Upper lobe of right lung (tissue), 1 donor: ENCODE measurements at places on chromosomes 1 and 21.

GRCh38 chr1:201098992-201099677, 13.1 kb downstream of the CACNA1S start:
- no peak for DNase-seq

- DNase-seq: no peak
Observed at GRCh38 chr1:222926566-222926965, 111.7 kb downstream of the DISP1 start.

GRCh38 chr1:97553971-97554370, 366.9 kb downstream of the DPYD start:
- DNase-seq: no peak

DNA sequence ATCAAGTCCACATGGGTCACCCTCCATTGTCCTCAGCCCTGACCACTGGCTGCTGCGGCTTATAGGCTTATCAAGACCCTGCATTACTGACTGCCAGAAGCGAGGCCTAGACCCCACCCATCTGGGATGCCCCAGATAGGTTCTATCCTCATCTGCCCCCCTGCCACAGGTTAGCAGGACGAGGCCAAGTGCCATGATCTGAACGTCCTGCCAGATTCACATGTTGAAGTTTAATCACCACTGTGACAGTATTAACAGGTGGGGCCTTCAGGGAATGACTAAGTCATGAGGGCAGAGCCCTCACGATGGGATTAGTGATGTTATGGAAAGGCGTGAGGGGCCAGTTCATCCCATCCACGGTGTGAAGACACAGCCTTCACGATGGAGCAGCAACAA, 6.2 kb upstream of the CPLANE2 start:
- DNase-seq: no peak

DNA sequence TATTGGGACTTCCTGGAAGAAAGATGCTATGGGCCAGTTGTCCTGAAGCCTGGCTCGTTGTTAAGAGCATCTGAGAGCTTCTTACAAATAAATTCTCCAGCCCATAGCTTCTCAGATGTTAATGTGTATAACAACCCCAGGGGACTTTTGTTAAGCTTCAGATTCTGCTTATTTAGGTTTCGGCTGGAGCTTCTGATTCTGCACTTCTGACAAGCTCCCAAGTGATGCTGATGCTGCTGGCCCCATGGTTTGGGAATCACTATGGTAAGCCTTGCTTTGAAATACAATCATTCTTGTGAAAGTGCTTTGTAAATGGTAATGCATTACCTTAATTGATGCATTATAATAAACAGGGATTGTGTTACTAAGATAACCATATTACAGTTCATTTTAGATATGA, 281.8 kb upstream of the PLD5 start:
- no peak for DNase-seq

DNA sequence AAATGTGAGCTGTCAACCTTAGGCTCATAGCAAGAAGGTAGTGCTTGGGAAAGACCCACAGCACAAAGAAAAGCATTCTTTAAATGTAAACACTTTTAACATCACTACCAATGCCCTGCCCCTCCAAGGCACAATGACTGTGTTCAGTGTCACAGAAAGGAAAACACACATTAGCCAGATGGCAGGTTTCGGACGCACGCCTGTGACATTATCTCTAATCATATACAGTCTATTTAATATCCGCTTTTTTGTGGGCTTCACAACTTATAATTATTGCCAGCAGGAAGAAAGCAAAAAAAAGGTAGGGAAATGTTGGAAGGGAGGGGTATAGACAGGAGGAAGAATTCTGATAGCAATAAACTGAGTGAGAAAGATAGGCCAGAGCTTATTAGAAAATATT, 112.4 kb upstream of the BEND5 start:
- no peak for DNase-seq
